ENCODE measurements at places on chromosomes 1 and 21.
A peak's percentile ranks its signal among the peaks of the same experiment; 100 is the strongest.

- no peak for DNase-seq
These were observed 37.8 kb downstream of the LRRC53 start for GRCh38 chr1:74474585-74474984.

DNA sequence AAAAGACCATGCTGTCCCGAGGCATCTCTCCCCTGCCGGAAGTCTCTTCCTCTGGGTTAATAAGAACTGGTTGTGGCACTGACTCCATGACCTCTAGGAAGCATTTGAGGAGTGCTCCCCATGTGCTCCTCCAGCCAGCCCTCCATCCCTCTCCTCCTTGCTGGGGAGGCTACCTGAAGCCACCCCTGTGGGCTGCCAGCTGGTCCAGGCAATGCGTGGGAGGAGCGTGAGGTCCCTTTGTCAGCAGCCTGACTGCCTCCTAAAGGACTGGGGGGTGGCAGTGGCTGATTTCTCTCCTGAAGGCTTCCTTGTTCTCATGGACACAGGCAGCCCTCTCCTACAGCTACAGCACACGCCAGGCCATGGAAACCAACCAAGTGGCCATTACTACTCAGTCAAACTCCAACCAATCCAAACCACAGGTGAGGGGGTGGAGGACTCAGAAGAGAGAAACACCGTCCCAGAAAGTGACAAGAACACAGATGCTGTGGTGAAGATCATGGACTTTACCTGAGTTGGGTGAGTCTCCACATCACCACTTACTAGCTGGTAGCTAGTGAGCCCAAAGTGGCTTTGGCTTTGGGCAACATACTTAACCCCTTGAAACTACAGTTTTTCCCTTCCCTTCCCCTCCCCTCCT lies 35.2 kb downstream of the NENF start:
- DNase-seq: no peak

DNA sequence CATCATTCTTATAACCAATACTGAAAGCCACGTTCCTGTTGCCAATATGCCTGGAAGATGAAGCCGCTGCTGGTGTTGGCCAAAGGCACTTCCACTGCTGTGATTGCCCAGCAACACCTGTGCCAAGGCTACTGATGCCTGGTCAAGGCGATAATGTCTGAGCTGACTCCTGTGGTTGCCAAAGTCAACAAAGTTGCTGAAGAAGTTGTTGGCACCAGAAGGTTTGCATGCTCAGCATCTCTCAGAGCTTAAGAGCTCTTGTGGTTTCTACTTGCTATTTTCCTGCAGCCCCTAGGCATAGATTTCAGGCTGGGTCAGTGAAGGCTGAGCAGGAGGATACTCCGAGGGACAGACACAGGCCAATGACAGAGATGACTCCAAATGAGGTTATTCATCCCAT lies 63.4 kb upstream of the RAB3GAP2 start:
- no peak for DNase-seq

DNA sequence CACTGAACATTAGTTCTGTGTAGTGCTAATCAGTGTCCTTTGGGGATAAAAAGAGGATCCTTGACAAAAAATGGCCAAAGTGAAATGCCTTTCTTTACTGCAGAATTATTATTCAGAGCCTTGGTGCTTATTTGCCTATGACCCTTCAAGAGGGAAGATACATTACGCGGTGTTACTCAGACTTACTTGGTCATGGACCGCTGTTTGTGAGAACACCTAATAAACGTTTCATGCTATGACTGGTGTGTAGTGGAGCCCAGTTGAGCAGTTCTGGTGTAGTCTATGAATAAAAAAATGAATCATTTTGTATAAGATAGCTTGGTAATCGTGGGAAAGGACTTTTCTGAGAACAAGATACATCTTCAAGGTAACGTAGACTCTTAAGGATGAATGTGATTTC lies 8.3 kb downstream of the NFYC start:
- no peak for DNase-seq

- DNase-seq: no peak
These were observed 424.2 kb upstream of the VAMP3 start for GRCh38 chr1:7346600-7347570.

GRCh38 chr1:241822846-241823245 lies 25.2 kb upstream of the EXO1 start:
- DNase-seq: no peak

- no peak for DNase-seq
These were observed 4.1 kb downstream of the KRTAP13-4 start for GRCh38 chr21:30434033-30434631.

DNA sequence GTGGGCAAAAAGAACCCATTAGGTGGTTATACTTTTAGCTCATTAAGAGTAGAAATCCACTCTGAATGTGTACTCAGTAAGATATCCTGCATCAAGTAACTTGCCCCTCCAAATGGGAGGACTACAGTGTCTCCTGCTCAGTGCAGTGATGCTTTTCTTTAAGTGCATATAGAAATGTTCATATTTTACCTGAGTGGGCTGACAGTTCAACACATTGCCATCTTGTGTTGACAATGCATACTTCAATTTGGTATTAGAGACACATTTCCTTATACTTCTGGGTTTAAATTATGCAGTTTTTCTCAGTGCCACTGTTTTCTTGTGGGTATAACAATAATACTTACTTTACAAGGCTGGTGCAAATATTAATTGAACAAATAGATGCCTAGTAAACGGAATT lies 318.6 kb upstream of the TMPRSS15 start:
- no peak for DNase-seq

GRCh38 chr1:66073388-66073787 lies 280.7 kb downstream of the PDE4B start:
- no peak for DNase-seq

- peak; percentile 82 for DNase-seq
These were observed 26.9 kb upstream of the RAP1A start for GRCh38 chr1:111592389-111593361.

GRCh38 chr1:194919146-194919545 lies 1689.1 kb downstream of the KCNT2 start:
- no peak for DNase-seq

GRCh38 chr1:65694933-65695332 lies 97.8 kb upstream of the PDE4B start:
- DNase-seq: no peak

DNA sequence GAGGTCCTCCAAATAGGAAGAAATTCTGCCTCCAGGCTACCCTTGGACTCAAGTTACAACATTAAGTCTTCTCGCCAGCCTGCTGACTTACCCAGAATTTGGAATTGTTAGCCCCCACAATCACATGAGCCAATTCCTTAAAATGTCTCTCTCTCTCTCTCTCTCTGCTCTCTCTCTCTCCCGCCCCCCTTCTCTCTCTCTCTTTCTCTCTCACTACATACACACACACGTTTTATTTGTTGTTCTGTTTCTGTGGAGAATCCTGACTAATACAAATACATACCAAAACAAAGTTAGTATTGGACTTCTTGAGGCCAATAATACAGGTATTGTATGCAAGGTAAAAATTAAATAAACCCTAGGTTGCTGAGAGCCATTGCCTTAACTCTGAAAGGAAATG lies 72.1 kb downstream of the TNFSF18 start:
- DNase-seq: no peak

DNA sequence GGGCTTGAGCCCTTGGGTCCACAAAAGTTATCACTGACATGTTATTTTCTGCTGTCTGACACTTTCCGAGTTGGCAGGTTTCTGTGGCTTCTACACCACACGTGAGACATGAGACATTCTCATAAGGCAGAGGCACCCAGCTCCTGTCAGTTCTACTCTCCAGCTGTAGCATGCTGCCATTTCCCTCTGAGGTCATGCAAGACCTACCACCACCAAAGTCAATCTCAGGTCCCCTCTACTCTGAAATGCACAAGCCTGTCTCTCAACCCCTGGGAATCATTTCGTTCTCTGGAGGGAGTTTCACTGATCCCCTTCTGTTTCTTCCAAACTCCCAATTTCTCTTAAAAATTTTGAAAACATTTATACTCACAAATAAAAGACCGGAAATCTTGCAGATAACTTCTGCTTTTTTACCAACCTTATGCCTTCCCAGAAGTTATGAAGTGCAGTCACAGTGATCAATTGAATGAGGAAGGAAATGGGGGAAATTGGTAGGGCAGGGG lies 39.5 kb upstream of the CR2 start:
- no peak for DNase-seq

GRCh38 chr1:37036667-37037053 lies 2.3 kb upstream of the GRIK3 start:
- DNase-seq: no peak
